Stimulated activated memory B cell treated with anti-CD40 and anti-IgM and Interleukin-4, amounts not matched to agents 10 μg/mL and 1 μg/mL and 100 μg/mL, for 72 hours (primary cell): ENCODE measurements at places on chromosomes 7 and 10.
A peak's percentile ranks its signal among the peaks of the same experiment; 100 is the strongest.

DNA sequence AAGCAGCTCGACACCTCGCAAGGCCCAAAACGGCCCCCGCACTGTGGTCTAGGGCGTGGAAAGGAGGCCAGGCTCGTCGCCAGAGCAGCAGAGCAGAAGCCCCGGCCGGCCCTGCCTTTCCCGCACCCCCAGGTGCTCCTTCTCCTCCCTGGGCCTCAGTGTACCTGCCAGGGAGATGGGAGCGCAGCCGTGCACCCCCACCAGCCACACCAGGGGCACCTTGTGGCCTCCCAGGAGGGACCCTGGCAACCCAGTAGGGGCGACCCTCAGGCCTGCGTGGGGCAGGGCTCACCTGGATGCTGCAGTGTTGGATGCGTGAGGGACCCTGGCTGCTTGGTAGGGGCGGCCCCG, 9.5 kb downstream of the PDGFA start:
- H3K4me3 ChIP-seq, result no peak overlapping the region
- H3K27me3 ChIP-seq, result peaks cover 5% of the 10 kb centered on the region
- H3K4me1 ChIP-seq, result no peaks in the 10 kb centered on the region
- ATAC-seq, result peak; percentile 18
- no peak overlapping the region for H3K27ac ChIP-seq

- ATAC-seq, result no peak
- no peaks in the 10 kb centered on the region for H3K27me3 ChIP-seq
- H3K27ac ChIP-seq, result no peak overlapping the region
- H3K4me3 ChIP-seq, result no peak overlapping the region
- no peaks in the 10 kb centered on the region for H3K36me3 ChIP-seq
Observed at GRCh38 chr7:132280335-132280734, 295.9 kb downstream of the PLXNA4 start.

- H3K4me1 ChIP-seq, result no peaks in the 10 kb centered on the region
- no peaks in the 10 kb centered on the region for H3K36me3 ChIP-seq
- peaks cover 12% of the 10 kb centered on the region for H3K27me3 ChIP-seq
- no peak for ATAC-seq
- no peak overlapping the region for H3K27ac ChIP-seq
- H3K4me3 ChIP-seq, result no peak overlapping the region
Observed at GRCh38 chr10:113103131-113103840, 153.2 kb downstream of the TCF7L2 start.

GRCh38 chr10:3803295-3803926, 18.4 kb upstream of the KLF6 start:
- no peaks in the 10 kb centered on the region for H3K27me3 ChIP-seq
- no peaks in the 10 kb centered on the region for H3K36me3 ChIP-seq
- peaks cover 40% of the 10 kb centered on the region for H3K4me1 ChIP-seq
- H3K27ac ChIP-seq, result no peak overlapping the region
- no peak overlapping the region for H3K4me3 ChIP-seq
- no peak for ATAC-seq

GRCh38 chr7:30465811-30466180, 12.8 kb downstream of the NOD1 start:
- ATAC-seq, result no peak
- peak overlapping the region; percentile 53 for H3K27ac ChIP-seq
- H3K27me3 ChIP-seq, result no peaks in the 10 kb centered on the region
- peaks cover 17% of the 10 kb centered on the region for H3K36me3 ChIP-seq
- H3K4me3 ChIP-seq, result no peak overlapping the region
- peaks cover 90% of the 10 kb centered on the region for H3K4me1 ChIP-seq

GRCh38 chr10:12803776-12804175, 197.7 kb downstream of the CCDC3 start:
- H3K4me1 ChIP-seq, result peaks cover 9% of the 10 kb centered on the region
- no peak overlapping the region for H3K27ac ChIP-seq
- no peak for ATAC-seq
- H3K4me3 ChIP-seq, result no peak overlapping the region

DNA sequence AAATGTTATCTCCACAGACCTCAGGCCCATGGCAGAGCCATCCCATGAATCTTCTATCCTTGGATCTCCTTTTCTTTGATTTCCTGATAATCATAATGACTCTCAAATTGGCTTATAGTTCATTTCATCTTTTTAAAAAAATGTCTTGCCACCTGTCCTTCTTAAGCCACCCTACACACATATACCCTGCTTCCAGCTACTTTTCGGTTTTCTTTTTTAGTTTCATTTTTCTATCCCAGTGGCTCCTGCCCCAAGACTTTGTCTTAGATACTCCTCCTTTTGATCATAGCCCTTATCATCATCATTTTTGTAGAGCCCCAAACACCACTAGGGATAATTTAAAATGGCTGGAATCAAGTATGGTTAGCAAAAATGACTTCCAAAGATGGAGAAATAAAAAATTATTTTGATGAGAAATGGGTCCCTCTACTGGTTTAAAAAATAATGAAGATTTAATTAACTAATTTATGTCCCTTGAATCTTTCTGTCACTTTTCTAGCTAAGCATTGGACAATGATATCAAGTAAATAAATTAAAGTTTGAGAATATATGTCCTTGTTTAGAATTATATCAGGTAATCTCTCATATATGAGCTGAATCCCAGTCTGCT, 277.3 kb upstream of the SEMA3D start:
- no peak overlapping the region for H3K27ac ChIP-seq
- H3K4me3 ChIP-seq, result no peak overlapping the region
- no peaks in the 10 kb centered on the region for H3K4me1 ChIP-seq
- peaks cover 10% of the 10 kb centered on the region for H3K27me3 ChIP-seq
- no peak for ATAC-seq
- no peaks in the 10 kb centered on the region for H3K36me3 ChIP-seq

- H3K4me1 ChIP-seq, result peaks cover 9% of the 10 kb centered on the region
- no peak for ATAC-seq
Observed at GRCh38 chr10:117830787-117831212, 215.9 kb downstream of the RAB11FIP2 start.

GRCh38 chr7:132491391-132491945, 84.8 kb downstream of the PLXNA4 start:
- ATAC-seq, result no peak
- no peaks in the 10 kb centered on the region for H3K4me1 ChIP-seq
- no peaks in the 10 kb centered on the region for H3K36me3 ChIP-seq
- no peak overlapping the region for H3K27ac ChIP-seq
- H3K4me3 ChIP-seq, result no peak overlapping the region

DNA sequence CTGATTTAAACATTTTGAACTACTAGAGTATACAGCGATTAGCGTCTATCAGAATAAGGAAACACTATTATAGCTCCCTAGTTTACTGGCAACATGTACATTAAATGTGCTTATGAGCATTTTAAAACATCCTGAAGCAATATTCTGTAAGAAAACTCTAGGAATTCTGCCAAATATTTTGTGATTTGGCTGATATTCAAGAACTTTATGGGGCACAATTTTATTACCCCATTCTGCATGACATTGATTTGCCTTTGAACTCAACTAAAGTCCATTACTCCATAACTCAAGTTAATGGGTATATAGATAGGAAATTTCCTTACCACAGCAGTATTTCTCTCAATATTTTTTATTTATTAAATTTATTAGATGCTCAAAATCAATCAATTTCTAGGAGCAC, 369.9 kb upstream of the KCND2 start:
- no peaks in the 10 kb centered on the region for H3K4me1 ChIP-seq
- H3K27ac ChIP-seq, result no peak overlapping the region
- no peaks in the 10 kb centered on the region for H3K27me3 ChIP-seq

DNA sequence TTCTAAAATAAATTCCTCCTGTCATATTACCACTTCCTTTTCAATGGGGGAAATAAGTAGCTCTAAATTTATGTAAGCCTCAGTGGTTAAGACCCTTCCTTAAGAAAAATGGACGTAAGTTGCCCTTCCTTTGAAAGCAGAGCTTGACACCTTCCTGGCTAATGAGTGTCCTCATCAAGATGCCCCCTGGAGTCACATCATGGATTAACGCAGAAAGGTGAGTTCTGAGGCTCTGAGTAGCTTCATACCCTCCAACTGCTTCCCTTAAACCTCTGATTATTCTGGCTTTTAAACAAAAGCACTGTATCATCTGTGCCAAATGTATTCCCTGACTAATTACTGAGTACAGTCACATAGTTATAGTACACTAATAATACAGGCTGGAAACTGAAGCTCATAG, 14.7 kb downstream of the KCTD7 start:
- no peaks in the 10 kb centered on the region for H3K27me3 ChIP-seq
- ATAC-seq, result no peak
- peaks cover 19% of the 10 kb centered on the region for H3K4me1 ChIP-seq
- peak overlapping the region; percentile 68 for H3K27ac ChIP-seq
- H3K4me3 ChIP-seq, result no peak overlapping the region

GRCh38 chr10:129759214-129760002, 204.7 kb downstream of the EBF3 start:
- H3K4me3 ChIP-seq, result no peak overlapping the region
- ATAC-seq, result no peak
- no peaks in the 10 kb centered on the region for H3K27me3 ChIP-seq
- peaks cover 10% of the 10 kb centered on the region for H3K4me1 ChIP-seq

DNA sequence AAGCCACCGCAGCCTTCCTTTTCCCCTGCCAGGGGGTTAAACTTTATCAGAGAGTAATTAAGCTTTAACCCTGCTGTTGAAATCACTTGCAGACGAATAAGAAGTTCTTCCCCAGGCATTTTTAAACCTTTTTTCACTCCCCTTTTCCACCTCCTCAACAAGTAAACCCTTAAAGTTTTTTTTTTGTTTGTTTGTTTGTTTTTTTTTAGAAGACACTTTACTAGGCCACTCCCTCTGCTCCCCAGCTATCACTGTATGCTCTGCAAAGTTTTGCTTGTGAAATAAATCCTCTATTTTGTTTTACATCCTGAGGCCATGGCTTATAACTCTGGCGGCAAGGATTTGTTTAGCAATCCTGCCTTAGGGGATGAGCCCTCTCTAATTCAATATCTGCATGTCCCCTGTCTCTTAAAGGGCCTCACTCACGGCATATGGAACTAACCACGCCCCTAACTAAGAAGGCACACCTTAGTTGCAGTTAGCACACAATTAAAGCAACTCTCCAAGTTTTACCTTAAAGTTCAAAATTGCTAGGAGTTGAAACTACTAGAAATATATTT, 1354.7 kb upstream of the LRRTM3 start:
- ATAC-seq, result no peak
- H3K4me3 ChIP-seq, result no peak overlapping the region
- H3K36me3 ChIP-seq, result no peaks in the 10 kb centered on the region
- H3K4me1 ChIP-seq, result no peaks in the 10 kb centered on the region
- no peak overlapping the region for H3K27ac ChIP-seq

- ATAC-seq, result peak; percentile 36
- no peak overlapping the region for H3K27ac ChIP-seq
Observed at GRCh38 chr7:49773936-49774458, 559 bp downstream of the VWC2 start.

GRCh38 chr7:141586878-141587277, 35.7 kb downstream of the AGK start:
- H3K27me3 ChIP-seq, result no peaks in the 10 kb centered on the region
- no peak for ATAC-seq

GRCh38 chr10:78042752-78043104, 9.1 kb downstream of the RPS24 start:
- H3K4me1 ChIP-seq, result peaks cover 72% of the 10 kb centered on the region
- H3K27ac ChIP-seq, result peak overlapping the region; percentile 22
- H3K27me3 ChIP-seq, result no peaks in the 10 kb centered on the region
- ATAC-seq, result no peak
- H3K36me3 ChIP-seq, result peaks cover 48% of the 10 kb centered on the region

- H3K27ac ChIP-seq, result no peak overlapping the region
- no peaks in the 10 kb centered on the region for H3K36me3 ChIP-seq
- H3K4me3 ChIP-seq, result no peak overlapping the region
- H3K4me1 ChIP-seq, result peaks cover 8% of the 10 kb centered on the region
Observed at GRCh38 chr7:26964156-26964808, 99.9 kb upstream of the SKAP2 start.

DNA sequence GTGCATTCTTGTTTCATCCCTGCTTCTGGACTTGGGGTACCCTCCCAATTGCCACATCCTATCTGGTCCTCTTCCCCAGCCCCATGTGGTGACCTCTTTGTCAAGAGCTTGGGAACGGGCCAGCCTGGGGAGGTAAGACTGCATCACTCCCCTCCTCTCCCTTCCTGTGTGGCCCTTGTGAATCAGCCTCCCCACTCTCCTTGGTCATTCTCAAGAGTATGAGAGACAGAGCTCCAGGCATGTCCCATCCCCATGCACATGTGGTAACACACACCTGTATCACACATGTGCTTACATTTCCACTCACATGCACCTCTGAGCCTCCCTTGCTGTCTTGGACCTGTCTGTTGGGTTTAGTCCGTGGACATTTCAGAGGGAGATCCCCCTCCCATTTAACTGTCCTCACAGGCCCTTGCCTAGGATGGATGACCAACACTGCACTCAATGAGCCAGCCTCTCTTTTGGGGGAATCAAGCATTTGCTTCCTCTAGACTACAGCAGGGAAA, 2.6 kb downstream of the MRPL43 start:
- no peak overlapping the region for H3K4me3 ChIP-seq
- H3K36me3 ChIP-seq, result peaks cover 48% of the 10 kb centered on the region
- no peaks in the 10 kb centered on the region for H3K27me3 ChIP-seq
- ATAC-seq, result no peak

GRCh38 chr7:69335331-69335730, 262.9 kb upstream of the AUTS2 start:
- no peaks in the 10 kb centered on the region for H3K36me3 ChIP-seq
- H3K4me3 ChIP-seq, result no peak overlapping the region
- ATAC-seq, result no peak
- no peaks in the 10 kb centered on the region for H3K4me1 ChIP-seq
- no peak overlapping the region for H3K27ac ChIP-seq

- H3K4me1 ChIP-seq, result no peaks in the 10 kb centered on the region
- no peak overlapping the region for H3K4me3 ChIP-seq
- H3K27ac ChIP-seq, result no peak overlapping the region
- no peaks in the 10 kb centered on the region for H3K36me3 ChIP-seq
- ATAC-seq, result no peak
- H3K27me3 ChIP-seq, result no peaks in the 10 kb centered on the region
Observed at GRCh38 chr10:120514959-120515358, 57.9 kb downstream of the PLPP4 start.

DNA sequence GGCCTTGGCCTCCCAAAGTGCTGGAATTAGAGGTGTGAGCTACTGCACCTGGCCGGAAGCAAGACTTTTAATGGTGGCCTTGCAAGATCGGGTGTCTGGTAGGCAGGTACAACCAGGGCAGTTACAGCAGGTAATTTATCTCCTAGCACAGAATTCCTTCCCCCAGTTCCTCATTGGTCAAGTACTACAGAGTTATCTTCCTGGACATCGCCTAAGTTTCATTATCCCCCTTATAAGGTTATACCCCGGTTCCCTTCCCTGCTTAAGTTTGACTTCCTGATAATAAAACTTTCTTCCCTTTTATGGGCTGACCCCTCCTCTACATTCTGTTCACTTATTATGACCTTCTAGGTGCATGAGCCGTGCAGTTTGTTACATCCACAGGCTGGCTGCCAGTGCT, 19.0 kb upstream of the CYP3A43 start:
- H3K4me3 ChIP-seq, result no peak overlapping the region
- no peaks in the 10 kb centered on the region for H3K36me3 ChIP-seq
